GOT3 (cell line): ENCODE measurements at places on chromosomes 16 and 17.

GRCh38 chr16:8583732-8584131, 6.6 kb downstream of the TMEM114 start:
- DNase-seq, result no peak

GRCh38 chr16:52469775-52470174, 77.2 kb downstream of the TOX3 start:
- no peak for DNase-seq

- DNase-seq, result no peak
These were observed 37.1 kb downstream of the NUP93 start for GRCh38 chr16:56767024-56767423.

DNA sequence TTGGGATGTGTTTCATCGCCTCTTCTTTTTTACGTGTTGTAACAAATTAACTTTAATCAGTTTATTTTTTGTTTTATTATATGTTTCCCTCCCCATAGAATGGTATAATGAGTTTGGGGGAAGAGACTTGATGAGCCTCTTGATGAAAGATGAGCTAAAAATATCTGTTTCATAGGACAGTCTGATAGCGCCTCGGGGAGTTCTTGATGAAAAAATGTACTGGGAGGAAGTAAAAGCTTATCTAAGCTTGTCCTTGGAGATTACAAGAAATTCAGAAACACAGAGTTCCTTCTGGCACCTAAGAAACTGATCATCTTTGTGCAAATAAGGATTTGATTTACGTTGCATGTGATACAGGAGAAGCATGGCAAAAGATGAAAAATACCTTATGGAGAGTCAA, 350.2 kb upstream of the CDH8 start:
- no peak for DNase-seq

DNA sequence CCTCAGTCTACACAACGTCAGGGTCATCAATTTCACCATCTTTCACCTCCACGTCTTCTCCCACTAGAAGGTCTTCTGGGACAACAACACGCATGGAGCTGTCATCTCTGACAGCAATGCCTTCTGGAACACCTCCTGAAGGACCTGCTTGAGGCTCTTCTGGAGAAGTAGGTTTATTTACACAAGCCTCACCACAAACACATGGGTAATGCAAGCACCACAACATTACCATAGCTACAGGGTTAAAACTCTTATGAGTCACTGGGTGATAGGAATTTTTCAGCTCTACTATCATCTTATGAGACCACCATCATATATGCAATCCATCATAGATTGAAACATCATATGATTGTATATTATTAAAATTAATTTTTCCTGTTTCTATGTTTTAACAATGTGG, 215.4 kb downstream of the CHD9NB start:
- DNase-seq, result no peak
